ENCODE measurements at places on chromosomes 6 and 20.

DNA sequence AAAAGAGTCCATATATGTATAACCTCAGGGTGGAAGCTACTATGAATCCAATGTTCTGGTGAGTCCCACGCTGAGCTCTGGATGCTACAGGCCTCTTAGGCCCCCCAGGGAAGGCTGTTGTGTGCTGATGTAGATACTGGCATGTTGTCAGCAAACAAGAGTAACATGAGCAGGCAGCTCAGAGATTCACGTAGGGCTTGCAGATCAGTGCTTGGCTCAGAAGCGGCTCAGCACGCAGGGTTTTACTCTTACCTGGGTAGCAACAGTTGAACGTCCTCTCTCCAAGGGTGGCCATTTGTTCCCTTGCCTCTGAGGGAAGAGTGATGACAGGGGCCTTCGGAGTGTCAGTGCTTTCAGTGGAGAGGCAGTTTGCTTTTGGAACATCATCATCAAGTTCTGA, 93.4 kb downstream of the ZFP64 start:
- no peak overlapping the region for H3K4me3 ChIP-seq
- peaks cover 2% of the 10 kb centered on the region for H3K4me1 ChIP-seq
- no peak overlapping the region for H3K27ac ChIP-seq
- DNase-seq = no peak
- peaks cover 2% of the 10 kb centered on the region for H3K36me3 ChIP-seq
- peaks cover 10% of the 10 kb centered on the region for H3K27me3 ChIP-seq

DNA sequence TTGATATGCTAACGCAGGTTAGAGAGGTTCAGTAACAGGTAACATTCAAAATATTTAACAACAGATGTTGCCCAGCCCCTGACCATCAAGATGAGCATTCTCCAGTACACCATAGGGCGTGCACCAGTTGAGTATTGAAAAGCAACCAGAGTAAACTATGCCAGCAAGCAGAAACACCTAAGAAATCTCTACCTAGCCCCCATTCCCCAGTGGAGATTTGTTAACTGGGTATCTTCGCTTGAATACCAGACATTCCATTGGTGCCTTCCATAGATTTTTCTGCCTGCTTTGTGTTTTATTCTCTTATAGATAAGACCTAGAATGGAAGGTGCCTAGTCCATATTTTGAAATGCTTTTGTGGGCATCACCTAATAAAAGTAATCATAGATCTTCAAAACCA, 623.9 kb downstream of the KIF16B start:
- H3K4me1 ChIP-seq = no peaks in the 10 kb centered on the region
- no peaks in the 10 kb centered on the region for H3K36me3 ChIP-seq
- H3K4me3 ChIP-seq = no peak overlapping the region
- H3K27ac ChIP-seq = no peak overlapping the region

- H3K4me3 ChIP-seq = no peak overlapping the region
- peaks cover 13% of the 10 kb centered on the region for H3K4me1 ChIP-seq
- DNase-seq = no peak
- H3K27ac ChIP-seq = no peak overlapping the region
Measured at GRCh38 chr6:137339929-137340559, 120.9 kb upstream of the IFNGR1 start.

DNA sequence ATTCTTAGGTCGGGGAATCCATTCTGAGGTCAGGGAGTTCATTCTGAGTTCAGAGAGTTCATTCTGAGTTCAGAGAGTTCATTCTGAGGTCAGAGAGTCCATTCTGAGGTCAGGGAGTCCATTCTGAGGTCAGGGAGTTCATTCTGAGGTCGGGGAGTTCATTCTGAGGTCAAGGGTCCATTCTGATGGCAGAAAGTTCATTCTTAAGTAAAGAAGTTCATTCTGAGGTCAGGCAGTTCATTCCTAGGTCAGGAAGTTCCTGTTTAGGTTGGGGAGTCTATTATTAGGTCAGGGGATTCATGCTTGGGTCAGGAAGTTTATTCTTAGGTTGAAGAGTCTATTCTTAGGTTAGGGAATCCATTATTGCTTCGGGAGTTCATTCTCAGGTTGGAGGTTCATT, 16.5 kb upstream of the NXT1 start:
- H3K36me3 ChIP-seq = no peaks in the 10 kb centered on the region
- no peak for DNase-seq
- no peak overlapping the region for H3K27ac ChIP-seq
- peaks cover 3% of the 10 kb centered on the region for H3K4me1 ChIP-seq

DNA sequence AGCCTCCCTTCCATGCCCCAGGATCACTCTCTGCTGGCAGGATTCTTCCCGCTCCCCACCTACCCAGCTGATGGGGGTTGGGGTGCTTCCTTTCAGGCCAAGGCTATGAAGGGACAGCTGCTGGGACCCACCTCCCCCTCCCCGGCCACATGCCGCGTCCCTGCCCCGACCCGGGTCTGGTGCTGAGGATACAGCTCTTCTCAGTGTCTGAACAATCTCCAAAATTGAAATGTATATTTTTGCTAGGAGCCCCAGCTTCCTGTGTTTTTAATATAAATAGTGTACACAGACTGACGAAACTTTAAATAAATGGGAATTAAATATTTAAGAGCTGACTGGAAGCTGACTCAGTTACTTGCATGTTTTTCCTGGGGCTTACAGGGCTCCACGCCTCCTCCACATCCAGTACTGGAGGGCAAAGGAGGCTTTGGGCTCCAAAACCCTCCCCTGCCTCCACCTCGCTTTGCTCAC, 24.3 kb upstream of the FANCE start:
- H3K27ac ChIP-seq = no peak overlapping the region
- no peaks in the 10 kb centered on the region for H3K27me3 ChIP-seq
- no peak for DNase-seq
- peaks cover 58% of the 10 kb centered on the region for H3K36me3 ChIP-seq

DNA sequence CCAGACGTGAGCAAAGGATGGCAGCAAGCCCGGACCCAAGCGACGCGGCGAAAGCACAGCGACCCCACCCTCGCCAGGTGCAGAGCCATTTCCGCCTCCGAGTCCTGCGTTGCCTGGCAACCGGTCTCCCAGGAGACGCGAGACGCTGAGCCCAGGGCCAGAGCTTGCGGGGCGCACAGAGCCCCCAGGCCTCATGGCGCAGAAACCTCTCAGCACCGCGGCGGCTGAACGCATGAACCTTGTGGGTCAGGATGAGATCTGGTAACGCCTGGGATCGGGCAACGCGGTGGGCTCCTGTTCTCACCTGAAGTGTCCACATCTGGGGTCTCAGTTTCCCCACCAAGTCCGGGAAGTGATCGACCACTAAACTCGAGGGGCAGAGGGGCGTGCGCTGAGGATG, 77.7 kb downstream of the ANKRD60 start:
- no peak overlapping the region for H3K4me3 ChIP-seq
- no peak overlapping the region for H3K27ac ChIP-seq
- peaks cover 66% of the 10 kb centered on the region for H3K27me3 ChIP-seq
- H3K4me1 ChIP-seq = no peaks in the 10 kb centered on the region

DNA sequence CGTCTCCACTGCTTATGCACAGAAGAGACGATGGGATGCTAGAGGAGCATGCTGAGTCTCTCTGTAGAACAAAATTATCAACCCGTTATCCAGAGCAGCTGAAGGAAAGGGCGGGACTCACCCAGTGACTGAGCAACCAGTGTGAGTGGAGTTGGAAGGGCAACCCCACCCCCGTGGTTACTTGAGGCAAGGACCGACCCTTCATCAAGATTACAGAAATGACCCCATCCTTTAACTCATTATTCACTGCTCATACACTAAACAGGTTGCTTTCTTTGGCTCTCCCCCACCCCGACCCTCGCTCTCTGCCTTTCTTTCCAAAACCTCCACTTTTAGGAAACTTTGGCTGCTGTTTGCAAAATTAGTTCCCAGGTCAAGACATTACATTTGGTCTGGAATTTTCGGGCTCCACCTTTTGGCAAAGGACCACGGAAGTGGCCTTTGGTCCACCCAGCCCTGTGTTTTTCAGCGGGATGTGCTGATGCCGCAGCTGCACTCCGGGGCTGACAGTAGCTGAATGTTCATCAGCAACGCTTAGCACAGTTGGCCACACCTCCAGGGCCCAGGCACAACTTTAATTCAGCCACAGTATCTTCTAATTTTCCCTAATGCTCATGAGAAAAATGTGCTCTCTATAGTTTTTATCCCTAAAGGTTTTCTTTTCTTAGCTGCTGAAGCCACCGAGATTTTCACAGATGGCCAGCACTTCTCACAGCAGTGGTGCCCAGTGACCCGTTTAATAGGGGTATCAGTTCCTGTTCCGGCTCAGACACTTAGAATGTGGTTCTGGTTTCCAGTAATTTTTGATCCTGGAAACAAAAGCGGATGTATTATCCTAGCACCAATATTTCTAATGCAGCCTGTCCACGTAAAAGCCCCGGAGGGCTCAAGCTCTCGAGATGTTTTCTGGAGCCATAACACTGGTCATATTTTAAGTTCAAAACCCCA, 103.6 kb upstream of the NXT1 start:
- no peak overlapping the region for H3K4me3 ChIP-seq
- H3K27me3 ChIP-seq = peaks cover 15% of the 10 kb centered on the region
- H3K27ac ChIP-seq = no peak overlapping the region
- no peaks in the 10 kb centered on the region for H3K4me1 ChIP-seq
- DNase-seq = no peak

DNA sequence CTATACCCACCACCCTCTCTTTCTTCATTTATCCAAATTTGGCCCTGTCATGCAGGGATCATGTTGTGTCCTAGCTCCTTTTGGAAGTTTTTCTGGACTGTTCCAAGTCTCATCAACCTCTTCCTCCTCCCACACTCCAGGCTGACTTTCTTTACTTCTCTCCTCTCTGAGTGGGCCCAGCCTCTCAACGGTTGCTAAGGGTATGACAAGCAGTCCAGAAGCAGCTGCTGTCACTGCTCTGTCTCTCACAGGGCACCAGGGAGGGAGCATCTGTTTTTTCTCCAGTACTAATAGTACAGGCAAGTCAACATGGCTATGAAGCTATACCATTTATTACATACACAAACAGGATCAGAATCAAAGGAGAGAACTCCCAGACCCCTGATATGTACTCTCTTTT, 8.2 kb downstream of the NT5DC1 start:
- peaks cover 85% of the 10 kb centered on the region for H3K36me3 ChIP-seq
- no peak for DNase-seq
- no peak overlapping the region for H3K27ac ChIP-seq
- H3K4me3 ChIP-seq = no peak overlapping the region
- H3K27me3 ChIP-seq = no peaks in the 10 kb centered on the region
- H3K4me1 ChIP-seq = peaks cover 28% of the 10 kb centered on the region

DNA sequence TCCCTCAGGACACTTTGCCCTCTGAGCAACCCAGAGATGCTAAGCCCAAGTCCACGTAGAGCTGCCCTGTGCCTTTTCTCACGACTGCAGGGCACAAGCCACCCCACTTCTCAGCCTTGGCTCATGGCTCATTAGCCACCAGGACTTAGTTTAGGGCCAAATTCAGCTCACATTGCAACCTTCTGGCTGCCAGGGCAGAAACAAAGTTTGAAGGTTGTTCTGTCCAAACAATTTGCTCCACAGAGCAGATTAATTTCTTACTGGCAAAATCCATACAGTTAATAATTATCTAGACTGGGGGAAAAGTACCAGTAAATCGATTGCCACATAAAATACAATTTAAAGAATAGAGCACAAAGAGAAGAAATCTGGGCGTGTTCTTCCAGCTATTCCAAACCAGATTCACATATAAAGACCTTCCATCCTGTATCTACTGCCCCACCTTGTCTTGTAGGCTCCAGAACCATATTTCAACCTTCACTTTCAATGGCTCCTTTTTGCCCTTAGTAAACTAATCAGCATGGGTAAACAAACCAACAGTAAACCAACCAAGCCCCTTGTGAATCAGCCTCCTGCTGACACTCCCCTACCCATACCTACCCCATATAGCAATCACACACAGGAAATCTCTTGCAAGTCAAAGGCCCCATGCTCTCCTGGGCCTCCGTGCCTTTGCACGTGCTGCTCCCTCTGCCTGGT, 101.9 kb downstream of the QRSL1 start:
- H3K27me3 ChIP-seq = peaks cover 4% of the 10 kb centered on the region
- no peaks in the 10 kb centered on the region for H3K4me1 ChIP-seq
- no peak overlapping the region for H3K27ac ChIP-seq
- H3K4me3 ChIP-seq = no peak overlapping the region
